ENCODE measurements at places on chromosomes 7 and 10.
A peak's percentile ranks its signal among the peaks of the same experiment; 100 is the strongest.

DNA sequence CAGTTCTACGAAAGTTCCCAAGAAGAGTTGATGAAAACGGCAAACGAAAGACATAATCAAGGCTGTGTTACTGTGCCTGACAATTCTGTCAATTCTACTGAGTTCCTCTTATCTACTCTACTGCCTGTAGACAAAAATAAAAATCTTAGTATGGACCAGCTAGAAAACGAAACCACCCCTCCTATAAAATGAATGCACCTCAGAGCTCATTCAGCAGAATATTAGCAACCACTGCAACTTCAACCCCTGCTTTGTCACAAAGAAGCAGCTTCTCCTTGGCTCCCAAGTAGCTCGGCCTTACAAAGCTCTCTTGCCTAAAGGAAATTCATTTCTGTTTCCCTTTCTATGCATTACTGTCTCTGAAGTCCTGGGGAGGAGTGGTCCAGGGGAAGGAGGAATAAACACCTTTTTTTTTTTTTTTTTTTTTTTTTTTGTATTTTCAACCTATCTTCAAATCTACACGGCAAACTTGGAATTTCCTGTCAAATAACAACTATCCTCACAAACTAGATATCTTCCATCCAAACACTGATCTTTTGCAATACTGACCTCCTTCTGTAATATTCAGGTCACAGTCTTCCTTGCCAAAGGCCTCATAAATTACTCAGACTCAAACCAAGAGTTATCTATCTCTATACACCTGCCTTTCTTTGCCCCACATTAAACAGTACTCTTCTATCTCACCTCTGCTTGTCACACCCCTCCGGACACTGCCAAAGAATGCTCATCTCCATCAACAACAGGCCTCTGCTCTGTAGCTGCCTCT is 74.3 kb downstream of the GLI3 start:
- no peak for DNase-seq

DNA sequence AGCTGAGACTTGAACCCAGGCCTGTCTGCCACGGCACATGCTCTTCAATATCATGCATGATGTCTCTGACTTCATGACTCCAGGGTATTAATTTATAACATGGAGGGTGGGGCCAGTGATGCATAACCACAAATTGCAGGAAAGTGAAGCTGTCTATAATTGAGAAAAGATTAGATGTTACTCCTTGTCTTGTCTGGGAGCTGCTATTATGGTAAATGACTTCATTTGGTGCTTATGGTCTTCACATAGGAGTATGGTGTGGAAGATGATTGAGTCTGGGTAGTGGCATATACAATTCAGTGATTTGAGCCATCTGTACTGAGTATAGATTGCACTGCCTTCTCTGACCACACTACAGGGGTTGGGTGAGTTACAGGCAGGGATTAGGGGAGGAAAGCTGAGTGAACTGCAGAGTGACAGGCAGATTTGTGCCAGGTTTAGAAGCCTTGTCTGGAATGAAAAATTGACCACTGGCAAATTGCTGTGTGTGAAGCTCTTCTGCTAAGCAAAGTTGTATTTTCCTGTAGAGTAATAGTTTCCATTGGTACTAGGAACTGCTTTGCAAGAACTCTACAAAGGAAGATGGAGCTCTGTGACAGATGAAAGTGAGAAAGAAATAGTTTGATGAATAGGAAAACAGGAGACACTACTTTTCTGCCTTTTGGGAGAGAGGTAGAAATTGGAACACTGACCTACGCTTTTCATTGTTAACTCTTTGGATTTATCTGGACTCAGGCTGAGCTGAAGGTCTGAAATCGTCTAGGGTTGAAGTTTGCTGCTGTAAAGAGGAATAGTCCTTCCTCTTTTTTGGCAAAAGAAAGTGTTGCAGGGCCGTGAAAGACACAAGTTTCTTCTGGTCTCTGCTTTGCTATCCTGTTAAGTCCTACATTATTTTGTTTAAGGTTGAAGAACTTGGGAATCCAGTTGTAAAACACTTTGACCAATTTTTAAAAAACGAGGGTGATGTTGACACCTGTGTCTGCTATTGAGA is 2.7 kb downstream of the SND1 start:
- DNase-seq: no peak

DNA sequence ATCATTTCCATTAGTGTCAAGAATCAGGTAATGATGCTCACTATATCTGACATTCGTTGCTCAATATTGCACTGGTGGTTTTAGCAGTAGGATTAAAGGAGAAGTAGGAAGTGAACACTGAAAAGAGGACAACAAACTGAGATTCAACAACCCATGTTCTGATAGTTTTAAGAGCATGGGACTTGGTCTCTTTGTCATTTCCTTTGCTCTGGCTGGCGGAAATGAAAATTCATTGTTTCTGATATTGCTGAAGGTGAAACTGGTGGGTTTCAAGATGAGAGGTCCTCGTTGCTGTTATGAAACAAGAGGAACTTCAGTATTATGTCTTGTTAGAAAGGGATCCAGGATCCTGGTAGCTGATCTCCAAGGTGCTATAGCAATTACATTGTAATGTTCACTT is 129.0 kb downstream of the DNAH11 start:
- no peak for DNase-seq

DNA sequence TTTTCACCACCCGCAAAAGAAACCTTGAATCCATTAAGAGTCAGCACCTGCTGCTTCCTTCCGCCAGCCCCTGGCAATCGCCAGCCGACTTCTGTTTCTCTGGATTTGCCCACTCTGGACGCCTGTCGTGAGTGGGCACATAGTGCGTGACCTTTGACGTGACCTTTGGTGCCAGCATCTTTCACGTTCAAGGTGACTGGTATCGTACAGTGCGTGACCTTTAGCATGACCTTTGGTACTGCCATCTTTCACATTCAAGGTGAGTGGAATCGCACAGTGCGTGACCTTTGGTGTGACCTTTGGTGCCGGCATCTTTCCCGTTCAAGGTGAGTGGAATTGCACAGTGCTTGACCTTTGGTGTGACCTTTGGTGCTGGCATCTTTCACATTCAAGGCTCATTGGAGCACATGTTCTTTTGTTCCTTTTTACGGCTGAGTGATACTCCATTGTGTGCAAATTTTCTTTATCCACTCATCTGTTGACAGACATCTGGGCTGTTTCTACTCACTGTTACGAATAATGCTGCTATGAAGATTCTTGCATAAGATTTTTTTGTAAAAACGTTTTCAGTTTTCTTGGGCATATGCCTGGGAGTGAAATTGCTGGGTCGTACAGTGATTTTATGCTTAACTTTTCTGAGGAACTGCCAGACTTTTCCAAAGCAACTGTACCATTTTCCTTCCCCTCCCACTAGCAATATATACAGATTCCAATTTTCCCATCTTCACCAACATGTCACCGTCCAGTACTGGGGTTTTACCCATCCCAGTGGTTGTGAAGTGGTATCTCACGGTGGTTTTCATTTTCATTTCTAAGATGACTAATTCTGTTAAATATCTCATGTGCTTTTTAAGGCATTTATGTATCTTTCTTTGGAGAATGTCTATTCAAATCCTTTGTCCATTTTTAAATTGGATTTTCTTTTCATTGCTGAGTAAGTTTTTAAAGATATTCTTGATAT is 145.3 kb downstream of the DIP2C start:
- no peak for DNase-seq

DNA sequence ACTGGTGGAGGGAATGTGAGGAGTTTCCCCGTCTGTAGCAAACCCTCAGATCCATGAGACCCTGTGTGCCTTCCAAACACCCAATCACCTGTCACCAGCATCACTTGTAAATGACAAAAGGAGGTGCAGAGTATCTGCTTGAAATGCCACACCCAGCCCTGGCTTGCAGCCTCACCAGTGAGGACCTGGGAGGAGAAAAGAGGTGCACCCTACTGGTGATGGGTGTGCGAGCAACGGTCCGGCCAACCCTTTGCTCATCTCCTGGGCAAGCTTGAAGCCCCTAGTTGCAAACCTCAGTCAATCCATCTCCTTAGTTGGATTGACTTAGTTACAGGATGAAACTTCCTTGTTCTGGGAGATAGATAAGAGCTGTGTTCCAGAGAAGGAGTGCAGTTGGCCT is 62.4 kb upstream of the WAPL start:
- DNase-seq: no peak

GRCh38 chr10:113566888-113567287 is 14.0 kb downstream of the HABP2 start:
- DNase-seq: no peak

GRCh38 chr7:31004393-31004792 is 40.6 kb downstream of the GHRHR start:
- no peak for DNase-seq

DNA sequence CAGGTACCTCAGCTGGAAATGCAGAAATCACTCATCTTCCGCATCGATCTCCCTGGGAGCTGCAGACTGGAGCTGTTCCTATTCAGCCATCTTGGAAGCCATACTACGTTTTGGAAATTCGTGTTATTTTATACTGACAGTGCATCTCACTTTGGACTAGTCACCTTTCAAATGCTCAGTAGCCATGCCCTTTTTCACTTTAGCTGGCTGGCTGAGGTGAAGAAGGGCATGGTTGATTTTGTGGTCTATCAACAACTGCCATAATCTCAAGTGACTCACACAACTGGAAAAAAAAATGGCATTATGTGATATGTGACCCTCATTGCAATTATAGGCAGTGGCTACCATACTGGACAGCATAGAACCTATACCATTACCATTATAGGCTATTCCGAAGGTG is 100.5 kb downstream of the CCDC71L start:
- no peak for DNase-seq

DNA sequence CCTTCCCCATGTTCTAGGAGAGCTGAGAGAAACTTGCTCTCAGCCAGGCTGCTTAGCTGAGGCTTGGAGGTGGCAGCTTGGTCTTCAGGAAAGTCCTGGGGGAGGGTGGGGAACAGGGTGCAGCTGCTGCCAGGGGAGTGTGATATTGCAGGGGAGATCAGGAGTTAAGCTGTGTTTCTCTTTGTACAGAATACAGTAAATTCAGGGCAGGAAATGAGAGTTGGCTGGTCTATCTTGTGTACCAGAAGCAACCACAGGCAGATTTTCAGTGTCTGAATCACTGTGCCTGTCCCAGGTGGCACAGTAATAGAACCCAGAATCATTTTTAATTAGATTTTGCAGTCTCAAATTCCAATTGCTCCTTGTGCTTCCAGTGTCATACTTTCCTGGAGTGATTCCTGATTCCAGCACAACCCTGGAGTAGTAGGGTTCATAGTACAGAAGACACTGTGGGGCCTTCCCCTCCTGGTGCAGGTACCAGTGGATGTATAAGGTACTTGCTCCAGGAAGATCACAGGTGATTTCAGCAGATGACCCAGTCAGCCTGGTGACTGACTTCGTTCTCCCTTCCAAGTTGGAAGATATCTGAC is 94.0 kb upstream of the TARP start:
- no peak for DNase-seq

DNA sequence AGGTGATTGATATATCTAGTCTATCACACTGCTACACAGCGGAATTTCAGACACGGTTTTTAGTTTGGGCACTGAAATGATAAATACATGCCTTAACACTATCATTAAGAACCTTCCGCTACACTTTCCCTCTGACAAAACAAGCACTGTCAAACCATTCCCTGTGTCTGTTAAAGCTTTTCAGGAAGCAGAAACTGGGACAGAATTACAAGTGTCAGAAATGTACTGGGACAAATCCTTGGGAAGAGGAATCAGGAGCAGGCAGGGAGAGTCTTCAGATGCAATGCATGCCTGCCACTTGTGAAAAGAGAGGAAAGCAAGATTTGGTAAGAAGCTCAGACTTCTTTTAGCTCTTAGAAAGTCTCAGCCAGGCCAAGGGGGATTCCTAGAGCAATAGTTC is 196.8 kb upstream of the PTPRZ1 start:
- DNase-seq: no peak

DNA sequence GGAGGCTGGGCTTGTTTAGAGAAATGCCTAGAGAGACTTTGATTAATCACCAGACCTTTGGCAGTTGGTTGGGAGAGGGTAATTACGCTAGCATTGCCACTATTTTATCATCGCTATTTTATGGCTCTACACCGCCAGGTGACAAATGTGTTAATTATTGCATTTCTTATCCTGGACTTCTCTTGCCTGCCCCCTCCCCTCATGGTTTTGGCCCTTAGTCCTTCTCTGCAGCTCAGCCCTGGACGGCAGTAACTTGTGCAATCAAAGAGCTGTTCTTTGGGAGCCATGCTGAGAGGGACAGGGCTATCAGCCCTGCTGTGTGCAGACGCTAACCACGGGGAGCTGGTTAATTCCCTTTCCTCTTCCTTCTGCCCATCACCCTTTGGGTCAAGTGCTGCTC is 585.0 kb downstream of the AUTS2 start:
- DNase-seq: no peak

GRCh38 chr10:102123223-102123622 is 3.1 kb upstream of the LDB1 start:
- no peak for DNase-seq

DNA sequence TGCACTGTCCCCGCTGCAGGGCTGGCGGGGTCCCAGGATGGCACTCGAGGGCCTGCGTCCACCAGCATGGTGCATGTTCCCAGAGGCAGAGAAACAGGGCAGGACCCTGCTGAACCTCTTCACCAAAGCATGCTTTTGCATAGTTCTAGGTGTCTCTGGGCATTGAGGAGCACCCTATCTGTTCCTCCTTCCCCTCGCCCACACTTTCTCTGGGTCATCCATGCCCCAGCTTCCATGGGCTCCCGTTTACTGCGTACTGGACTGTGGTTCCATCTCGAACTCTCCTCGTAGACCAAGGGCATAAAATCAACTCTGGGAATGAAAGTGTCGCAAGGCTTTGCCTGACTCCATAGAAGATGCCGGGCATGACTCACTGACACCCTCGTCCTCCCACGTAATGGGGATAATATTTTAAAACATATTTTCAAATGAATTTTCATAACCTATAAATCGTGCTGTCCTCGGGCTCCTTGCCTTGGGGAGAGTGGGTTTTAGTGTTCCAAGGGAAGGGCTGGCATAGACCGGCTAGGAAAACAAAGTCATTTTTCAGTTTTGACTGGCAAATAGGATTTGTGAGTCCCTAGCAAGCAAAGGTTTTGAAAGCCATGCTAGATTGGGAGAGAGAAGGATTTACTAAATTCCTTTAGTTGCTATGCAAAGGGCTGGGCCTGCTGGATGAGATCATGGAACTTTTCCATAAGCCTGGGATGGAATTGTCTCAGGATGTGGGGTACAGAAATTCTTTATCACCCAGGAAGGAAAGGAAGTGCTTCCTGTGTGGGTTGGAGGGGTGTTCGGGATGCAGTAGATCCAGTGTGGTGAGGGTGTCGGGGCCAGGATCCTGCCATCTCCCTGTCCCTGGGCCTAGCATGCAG is 498.7 kb upstream of the MKI67 start:
- no peak for DNase-seq

GRCh38 chr7:2116989-2117591 is 115.7 kb downstream of the MAD1L1 start:
- peak; percentile 89 for DNase-seq

DNA sequence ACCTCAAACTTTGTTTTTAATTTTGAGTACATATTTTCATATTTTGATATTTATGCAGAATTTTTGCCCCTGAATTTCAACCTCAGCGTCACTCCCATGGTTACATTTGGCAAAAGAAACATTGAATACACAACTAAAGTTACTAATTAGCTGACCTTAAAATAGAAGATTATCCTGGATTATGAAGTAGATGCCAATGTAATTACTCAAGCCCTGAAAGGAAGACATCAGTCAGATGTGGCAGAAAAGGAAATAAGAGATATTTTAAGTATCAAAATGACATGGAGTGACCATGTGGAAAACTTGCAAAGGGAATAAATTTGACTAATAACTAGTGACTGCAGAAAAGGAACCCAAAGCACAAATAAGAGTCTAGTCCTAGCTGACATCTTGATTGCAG is 701.3 kb upstream of the KCND2 start:
- DNase-seq: no peak

Measured in heart left ventricle (tissue), 16 donors.